EH (cell line): ENCODE measurements at places on chromosomes 5 and 9.

DNA sequence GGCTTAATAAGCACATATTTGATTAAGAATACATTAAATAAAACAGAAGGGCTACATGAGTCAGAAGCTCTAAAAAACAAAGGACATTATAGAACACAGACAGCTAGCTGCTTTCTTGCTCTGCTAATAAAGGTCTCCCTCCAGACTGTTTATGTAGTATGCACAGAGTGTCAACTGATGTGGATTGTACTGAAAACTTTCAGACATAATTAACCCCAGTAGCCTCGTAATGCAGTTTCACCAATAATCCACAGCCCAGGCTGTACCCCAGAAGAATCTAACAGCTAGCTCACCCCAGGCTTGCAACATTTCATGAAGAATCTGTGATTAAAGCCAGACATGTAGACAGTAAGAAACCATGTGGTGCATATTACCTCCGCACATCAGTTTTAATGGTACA is 30.8 kb downstream of the FGF10 start:
- DNase-seq, result no peak

DNA sequence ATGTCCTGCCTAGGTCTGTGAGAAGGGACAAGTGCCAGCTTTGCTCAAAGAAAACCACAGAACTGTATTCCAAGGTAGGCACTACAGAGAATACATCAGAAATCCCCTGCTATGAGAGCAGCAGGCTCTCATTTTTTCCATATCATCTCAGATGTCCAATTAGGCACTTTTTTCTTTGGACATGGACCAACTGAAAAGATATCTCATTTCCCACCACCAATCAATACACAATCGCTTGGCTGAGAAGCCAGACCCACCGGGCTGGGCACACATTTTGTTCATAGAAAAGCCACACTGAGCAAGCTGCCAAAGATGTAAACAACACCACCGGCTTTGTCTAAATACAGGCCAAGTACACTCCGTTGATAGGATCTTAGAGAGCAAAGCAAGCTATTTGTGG is 25.9 kb downstream of the STOM start:
- DNase-seq, result no peak

- DNase-seq, result peak; percentile 68
Observed at GRCh38 chr5:72556351-72557166, 49.3 kb upstream of the ZNF366 start.

GRCh38 chr5:39266442-39266841 is 47.1 kb upstream of the FYB1 start:
- DNase-seq, result peak; percentile 63

DNA sequence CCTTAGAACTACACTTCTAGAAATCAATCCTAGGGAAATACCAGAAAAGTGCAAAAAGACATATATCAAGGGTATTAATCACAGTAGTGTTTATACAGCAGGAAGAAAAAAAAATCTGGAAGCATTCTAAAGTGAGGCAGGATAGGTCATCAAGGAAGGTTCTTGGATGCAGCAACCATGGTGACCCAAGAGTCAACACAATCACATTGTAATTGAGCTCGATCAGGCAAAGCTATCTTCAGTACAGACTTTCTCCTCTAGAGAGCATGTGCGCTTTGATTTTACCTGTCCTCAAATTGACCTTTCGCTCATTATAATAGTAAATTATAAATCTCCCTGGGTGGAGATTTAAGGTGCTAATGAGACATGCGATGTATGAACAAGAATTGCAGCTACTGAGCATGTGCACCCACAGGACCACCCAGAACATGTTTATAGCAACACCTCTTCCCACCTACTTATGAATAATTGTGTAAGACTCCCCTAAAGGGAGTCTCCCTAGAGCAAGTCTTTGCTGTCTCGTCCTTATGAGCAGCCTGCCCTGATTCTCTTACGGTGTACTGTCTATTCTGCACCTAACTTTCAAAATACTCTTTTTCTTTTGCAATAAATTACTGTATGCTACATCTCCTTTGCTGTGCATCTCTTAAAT is 297.7 kb downstream of the ATPSCKMT start:
- no peak for DNase-seq

DNA sequence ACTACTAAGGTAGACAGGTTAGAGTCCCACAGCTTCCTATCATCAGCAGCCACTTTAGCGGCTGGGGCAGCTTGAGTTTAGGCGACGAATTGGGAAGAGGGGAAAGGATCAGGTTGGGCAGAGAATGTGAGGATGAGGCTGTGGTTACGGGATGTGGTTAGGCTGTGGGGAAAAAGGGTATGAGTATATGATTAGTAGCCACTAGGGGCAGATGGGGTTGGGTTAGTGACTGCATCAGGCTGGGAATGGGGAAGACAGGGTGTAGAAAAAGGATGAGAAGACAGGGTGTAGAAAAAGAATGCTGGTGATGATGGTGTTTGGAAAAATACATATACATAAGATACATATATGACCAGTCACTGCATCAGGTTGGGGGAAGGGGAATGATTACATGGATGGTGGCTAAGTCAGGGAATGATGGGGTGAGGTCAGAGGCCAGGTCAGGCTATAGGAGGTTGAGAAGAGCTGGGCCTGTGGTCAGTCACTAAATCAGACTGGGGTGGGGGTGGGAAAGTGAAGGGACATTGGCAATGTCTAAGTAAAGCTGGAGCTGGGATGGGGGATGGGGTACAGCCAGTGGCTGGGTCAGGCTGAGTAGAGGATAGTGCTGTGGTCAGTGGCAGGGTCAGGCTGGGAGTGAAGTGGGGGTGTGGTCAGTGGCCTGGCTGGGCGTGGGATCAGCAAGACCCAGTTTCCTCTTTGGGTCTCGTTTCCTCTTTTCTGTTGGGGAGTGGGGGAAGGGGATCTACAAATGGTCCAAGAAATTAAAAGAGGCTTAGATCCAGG is 2.1 kb downstream of the TLN1 start:
- DNase-seq, result peak; percentile 95

GRCh38 chr5:34791761-34792244 is 47.2 kb upstream of the TTC23L start:
- DNase-seq, result peak; percentile 52

GRCh38 chr5:142934051-142934762 is 164.0 kb downstream of the ARHGAP26 start:
- no peak for DNase-seq

GRCh38 chr5:179221196-179221876 is 123.9 kb downstream of the ADAMTS2 start:
- no peak for DNase-seq

DNA sequence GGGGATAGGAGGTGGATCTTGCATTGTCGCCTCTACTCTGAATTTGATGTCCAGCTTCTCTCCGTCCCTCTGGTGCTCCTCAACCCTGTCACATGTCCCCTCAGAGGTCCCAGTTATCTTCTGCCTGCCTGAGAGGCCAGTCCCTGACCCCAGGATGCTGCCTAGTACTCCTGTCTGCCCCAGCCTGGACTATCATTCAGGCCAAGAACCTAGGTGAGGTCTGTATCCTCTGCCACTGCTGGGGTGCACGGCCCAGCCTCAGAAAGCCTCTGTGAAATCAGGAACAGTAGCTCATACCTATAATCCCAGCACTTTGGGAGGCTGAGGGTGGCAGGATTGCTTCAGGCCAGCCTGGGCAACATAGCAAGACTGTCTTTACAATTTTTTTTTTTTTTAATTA is 8.6 kb downstream of the SPINK4 start:
- DNase-seq, result no peak

DNA sequence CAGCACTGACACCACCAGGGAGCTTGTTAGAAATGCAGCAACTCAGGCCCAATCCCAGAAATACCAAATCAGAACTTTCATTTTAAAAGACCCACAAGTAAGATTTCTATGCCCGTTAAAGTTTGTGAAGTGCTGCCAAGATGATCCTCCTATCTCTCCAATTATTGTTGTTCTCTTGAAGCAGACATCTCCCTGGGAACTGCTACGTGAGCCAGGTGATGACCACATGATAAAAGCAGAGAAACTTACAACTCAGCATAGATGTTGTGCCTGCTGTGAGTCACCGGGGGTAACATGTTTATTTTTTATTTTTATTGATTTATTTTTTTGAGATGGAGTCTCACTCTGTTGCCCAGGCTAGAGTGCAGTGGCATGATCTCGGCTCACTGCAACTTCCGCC is 34.4 kb downstream of the GCNT4 start:
- no peak for DNase-seq

GRCh38 chr5:138349852-138350562 is 2.5 kb upstream of the KDM3B start:
- DNase-seq, result peak; percentile 70

GRCh38 chr5:150146862-150147601 is 8.6 kb downstream of the PDGFRB start:
- no peak for DNase-seq

GRCh38 chr9:120927269-120928014 is 846 bp upstream of the TRAF1 start:
- no peak for DNase-seq

GRCh38 chr5:14417792-14418765 is 163.5 kb upstream of the OTULINL start:
- peak; percentile 67 for DNase-seq

- DNase-seq, result no peak
Observed at GRCh38 chr5:99349787-99350186, 421.0 kb upstream of the CHD1 start.

DNA sequence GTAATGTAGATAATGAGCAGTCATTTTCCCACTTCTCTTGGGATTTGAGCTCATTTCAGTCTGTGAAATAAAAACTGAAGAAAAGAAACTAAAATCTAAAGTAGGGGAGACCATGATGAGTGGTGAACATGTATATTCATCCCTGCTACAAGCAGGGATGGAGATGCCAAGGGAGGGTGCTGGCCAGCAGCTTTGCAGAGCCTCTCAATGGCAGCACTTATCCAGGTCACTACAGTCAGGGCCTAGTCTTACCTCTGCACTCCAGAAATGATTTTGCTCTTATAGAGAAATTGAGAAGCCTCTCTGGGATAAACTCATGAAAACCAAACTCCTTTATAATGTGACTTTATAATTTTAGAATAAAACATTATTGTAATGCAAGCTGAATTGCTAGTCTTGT is 317.6 kb downstream of the FBXL17 start:
- no peak for DNase-seq

GRCh38 chr9:134381671-134382516 is 55.6 kb downstream of the RXRA start:
- DNase-seq, result no peak

DNA sequence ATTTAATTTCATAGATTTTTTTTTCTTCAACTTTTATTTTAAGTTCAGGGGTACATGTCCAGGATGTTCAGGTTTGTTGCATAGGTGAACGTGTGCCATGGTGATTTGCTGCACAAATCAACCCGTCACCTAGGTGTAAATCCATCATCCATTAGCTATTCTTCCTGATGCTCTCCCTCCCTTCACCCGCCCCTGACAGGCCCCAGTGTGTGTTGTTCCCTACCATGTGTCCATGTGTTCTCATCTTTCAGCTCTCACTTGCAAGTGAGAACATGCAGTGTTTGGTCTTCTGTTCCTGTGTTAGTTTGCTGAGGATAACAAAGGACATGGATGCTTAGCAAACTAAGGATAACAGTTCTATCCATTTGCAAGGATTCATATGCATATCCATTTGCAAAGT is 209.1 kb upstream of the ADCY2 start:
- DNase-seq, result no peak

DNA sequence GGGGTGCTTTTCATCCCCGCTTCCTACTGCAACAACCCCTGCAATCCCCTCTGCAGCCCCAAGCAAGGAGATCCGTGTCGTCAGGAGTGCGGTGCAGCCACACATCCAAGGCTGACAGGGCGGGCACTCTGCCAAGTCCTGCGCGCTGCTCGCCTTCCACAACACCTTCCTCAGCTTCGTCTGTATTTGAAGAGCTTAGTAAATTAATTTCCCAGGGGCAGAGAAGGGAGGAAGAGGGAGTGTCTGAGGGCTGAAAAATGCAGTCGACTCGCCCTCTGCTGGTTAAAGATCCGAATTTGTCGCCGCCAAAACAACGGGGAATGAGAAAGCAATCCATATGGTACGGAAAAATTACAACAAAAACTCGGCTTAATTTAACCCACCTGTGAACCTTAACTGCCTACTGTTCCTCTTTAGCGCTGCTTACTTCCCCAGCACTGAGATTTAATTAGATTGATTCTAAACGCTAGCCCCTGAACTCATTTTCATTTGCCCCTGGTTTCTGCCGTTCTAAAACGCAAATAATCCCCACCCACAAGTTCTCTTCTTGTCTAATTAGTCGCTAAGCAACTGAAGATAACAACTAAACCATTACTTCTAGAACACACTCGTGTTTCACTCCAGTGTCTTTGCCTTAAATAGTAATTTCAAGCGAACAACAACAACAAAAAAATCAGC is 10.9 kb upstream of the PCDHB1 start:
- DNase-seq, result no peak

- peak; percentile 62 for DNase-seq
Observed at GRCh38 chr5:65151614-65152013, 330.1 kb downstream of the ADAMTS6 start.

GRCh38 chr9:96487949-96488348 is 38.0 kb downstream of the HABP4 start:
- DNase-seq, result no peak

- no peak for DNase-seq
Observed at GRCh38 chr5:61758711-61759110, 426.7 kb downstream of the ZSWIM6 start.

- no peak for DNase-seq
Observed at GRCh38 chr9:118554987-118555386, 814.2 kb downstream of the BRINP1 start.

GRCh38 chr5:110817459-110817858 is 78.7 kb downstream of the SLC25A46 start:
- DNase-seq, result no peak

DNA sequence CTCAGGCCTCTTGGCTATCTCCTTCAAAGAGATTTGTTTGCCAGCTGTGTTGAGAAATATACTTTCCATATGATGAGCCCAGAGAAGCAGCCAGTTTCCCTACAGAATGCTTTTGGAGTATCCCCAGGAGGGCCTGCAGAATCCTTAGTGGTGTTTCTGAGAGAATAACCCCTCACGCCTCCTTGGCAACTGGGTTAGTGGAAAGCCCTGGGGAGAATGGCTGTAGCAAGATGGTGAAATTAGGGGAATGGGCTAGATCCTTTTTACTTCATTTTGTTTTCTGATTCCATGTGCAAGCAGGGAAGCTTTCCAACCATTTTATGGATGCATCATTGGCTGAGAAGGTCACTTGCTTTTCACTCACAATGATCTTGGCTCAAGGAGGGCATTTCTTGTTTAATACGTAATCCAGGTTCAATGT is 364.6 kb downstream of the DMRT2 start:
- DNase-seq, result no peak

DNA sequence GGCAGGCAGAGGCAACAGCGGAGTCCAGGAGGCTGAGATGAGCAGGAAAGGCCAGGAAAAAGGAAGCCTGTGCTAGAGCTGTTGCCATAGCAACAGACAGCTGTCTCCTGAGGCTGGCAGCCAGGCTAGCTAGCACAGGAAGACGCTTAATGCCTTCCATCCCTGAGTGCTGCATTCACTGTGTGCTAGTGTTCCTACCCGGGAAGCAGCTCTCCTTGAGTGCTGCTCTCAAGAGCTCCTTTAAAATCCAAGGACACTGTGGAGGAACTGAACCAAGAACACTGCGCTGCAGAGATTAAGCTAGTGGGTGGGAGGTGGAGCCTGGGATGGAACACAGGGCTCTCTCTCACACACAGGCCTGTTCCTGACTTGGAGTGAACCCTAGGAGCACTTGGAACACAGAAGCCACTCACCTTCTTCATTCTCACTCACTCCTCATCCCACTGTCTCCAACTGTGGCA is 53.5 kb upstream of the IL7R start:
- peak; percentile 89 for DNase-seq

GRCh38 chr9:133114886-133115603 is 6.0 kb downstream of the RALGDS start:
- DNase-seq, result no peak
